ENCODE measurements at places on chromosomes 16 and 17.

- no peak for DNase-seq
Measured at GRCh38 chr17:3401786-3402185, 3.6 kb upstream of the OR1E1 start.

- DNase-seq: no peak
Measured at GRCh38 chr16:23282568-23282967, 19.5 kb upstream of the SCNN1B start.

GRCh38 chr17:16989230-16989952 lies 17.5 kb upstream of the TNFRSF13B start:
- peak; percentile 14 for DNase-seq

DNA sequence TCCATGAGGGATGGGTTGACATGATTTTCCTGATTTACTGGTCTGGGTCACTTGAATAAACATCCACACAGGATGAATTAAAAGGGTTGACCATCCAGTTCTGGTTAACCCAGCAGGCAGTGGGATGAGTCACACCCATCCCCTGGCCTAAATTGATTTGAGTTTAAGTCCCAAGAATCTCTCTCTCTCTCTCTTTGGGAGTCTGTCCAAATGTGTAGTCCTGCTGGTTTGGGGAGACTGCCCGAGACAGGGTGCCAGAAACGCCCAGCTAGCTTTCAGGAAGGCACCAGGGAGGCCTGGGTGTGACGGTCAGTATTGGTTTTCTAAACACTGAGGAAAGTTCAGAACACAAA lies 38.8 kb downstream of the SCPEP1 start:
- no peak for DNase-seq

- no peak for DNase-seq
Measured at GRCh38 chr17:79834565-79835469, 4.4 kb downstream of the CBX4 start.

- no peak for DNase-seq
Measured at GRCh38 chr16:3143189-3143588, 8.4 kb downstream of the ZNF213 start.

DNA sequence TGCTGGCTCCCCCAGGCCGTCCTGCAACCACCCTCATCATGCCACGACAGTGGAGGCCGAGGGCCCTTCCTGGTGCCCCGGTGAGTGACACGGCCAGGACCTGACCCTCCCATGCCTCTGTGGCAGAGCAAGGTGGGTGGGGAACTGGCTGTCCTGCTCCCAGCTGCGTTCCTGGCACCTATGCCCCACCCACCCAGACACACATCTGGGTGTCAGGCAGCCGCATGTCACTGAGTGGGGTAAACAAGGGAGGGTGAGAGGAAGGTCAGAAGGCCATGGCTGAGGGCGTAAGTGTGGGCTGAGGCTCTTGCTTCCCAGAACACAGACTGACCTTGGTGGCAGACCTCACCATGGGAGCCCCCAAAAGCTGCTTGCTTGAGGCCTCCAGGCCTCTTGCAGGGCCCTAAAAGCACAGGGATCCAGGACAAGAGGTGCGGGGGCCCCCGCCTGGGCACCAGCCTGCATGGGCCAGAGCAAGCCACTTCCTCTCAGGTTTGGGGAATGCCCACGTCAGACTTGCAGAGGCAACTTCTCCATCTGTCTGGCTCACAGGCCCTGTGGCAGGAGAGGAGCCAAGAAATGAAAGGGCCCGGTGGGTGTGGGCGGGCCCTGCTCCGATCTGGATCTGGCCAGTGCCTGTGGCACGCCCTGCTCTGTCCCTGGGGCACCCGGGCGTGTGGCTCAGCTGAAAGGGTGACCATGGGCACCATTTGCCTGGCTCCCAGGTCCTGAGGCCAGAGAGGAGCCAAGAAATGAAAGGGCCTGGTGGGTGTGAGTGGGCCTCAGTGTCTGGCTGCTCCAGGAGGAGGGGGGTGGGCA lies 3.9 kb upstream of the CCDC57 start:
- peak; percentile 30 for DNase-seq

- DNase-seq: no peak
Measured at GRCh38 chr17:39000021-39000601, 32.9 kb upstream of the FBXO47 start.

DNA sequence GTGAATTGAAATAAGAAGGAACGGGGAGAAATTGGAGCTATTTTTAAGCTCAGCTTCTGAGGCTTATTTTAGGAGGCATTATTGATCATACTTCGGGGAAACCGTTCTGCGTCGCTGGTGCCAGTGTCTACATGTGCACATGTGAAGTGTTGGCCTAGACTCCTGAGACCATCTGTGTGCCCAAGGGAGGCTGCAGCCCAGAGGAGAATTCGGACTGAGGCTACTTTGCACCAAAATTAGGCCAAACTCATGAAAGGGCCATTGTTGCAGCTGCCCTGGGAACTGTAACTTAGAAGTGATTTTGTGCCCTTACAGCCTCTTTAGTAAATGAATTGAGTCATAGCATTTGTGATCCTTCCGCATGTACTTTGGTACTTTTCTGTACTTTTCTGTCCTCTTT lies 102.0 kb upstream of the NOL11 start:
- no peak for DNase-seq

DNA sequence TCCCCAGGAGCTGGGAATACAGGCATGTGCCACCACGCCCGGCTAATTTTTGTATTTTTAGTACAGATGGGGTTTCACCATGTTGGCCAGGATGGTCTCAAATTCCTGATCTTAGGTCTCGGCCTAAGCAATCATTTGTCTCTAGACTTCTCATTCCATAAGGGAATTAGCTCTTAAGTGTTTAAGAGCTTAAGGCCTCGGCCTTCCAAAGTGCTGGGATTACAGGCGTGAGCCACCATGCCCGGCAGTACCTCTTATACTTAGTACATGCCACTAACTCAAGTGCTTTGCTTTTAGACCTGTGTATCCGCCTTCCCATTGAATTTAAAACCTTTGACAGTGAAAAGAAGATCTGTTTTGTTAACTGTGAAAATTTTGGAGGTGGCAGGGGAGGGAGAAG lies 16.6 kb upstream of the IL21R start:
- DNase-seq: no peak

- no peak for DNase-seq
Measured at GRCh38 chr17:76092526-76093413, 10.8 kb downstream of the EXOC7 start.

GRCh38 chr16:56288019-56288418 lies 96.7 kb downstream of the GNAO1 start:
- no peak for DNase-seq

DNA sequence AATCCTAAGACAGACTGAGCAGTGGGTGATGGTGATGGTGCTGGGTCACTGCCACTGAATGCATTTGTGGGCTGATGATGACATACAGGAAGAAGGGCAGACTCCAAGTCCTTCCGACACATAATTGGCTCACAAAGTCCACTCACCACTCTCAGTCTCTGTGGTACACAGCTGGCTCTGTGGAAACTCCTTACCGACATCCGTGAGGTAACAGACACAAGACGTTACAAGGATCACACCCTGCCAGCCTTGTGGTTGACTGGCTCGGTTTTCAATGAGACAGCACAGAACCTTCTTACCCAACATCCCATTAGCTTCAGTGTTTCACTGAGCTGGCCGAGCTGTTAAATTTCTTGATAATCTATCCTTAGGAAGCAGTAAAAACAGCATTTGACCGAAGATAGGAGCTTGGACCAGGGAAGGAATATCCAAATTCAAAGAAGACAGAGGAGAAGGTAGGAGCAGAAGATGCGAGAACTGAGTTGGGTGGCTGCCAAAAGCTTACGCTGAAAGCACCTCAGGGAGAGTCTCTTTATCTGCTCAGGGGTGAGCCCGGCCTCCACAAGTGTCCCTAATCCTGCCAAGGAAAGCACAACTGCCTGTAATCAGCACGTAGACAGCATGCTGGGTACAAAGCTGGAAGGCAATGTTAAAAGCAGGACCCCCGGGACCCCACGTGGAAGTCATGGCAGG lies 5.5 kb upstream of the MXRA7 start:
- no peak for DNase-seq

GRCh38 chr17:78170692-78171590 lies 2.6 kb downstream of the SYNGR2 start:
- DNase-seq: no peak

DNA sequence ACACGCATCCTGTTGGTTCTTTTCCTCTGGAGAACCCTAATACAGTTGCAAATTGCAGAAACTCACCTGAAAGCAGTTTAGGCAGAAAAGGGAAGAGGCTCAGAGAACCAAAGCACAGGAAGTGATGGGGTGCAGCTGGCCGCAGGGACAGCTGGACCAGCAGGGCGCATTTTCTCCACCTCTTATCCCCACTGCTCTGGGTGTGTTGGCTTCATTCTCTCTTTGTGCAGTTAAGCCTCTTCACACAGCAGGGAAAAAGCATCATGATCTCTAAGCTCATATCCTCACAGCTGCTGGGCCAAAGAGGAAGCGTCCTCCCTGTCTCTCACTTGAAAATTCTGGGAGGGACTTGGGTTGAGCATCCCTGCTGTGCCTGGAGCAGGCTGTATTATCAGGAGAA lies 20.0 kb upstream of the LRRC75A start:
- DNase-seq: no peak

DNA sequence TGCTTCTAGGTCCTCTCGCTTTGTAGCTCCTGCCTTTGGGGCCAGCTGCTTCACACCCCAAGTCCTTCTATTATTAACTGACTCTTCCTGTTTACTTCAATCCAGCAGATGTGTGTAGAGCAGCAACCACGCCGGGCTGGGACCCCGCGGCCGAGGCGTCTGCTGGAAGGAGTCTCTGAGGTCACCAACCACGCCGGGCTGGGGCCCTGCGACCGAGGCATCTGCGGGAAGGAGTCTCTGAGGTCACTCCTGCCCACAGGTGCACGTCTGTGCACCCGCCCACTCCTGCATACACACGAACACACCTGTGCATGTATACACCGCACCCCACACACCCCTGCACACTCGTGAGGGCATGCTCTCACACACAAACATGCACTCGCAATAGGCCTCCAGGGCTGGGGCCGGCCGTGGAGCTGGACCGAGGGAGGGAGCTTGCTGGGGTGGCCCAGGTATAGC lies 7.8 kb upstream of the TEX19 start:
- no peak for DNase-seq

- DNase-seq: no peak
Measured at GRCh38 chr17:51269991-51270390, 9.6 kb downstream of the UTP18 start.

GRCh38 chr16:3008690-3009037 lies 4.1 kb upstream of the CLDN9 start:
- DNase-seq: no peak

DNA sequence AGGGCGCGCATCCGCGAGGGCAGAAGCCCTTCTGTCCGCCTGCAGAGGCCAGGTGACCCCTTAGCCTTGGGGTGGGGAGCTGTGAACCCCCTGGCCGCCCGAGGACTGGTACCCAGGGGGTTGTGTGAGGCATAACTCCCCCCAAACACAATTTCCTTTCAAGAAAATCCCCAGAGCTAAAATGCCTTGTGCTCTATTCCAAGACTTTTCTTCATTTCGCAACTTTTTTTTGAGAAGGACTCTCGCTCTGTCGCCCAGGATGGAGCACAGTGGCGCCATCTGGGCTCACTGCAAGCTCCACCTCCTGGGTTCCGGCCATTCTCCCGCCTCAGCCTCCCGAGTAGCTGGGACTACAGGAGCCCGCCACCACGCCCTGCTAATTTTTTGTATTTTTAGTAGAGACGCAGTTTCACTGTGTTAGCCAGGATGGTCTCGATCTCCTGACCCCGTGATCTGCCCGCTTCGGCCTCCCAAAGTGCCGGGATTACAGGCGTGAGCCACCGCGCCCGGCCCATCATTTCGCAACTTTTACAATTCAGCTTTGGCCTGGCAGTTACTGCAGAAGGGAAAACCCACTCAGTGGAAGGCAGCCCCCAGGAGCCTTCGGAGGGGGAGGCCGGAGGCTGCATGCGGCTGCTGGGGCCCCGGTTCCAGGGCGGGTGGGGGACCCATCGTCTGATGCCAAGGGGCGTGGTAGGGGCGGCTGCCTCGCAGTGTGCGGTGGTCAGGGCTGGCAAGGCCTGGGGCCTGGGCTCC lies 963 bp upstream of the APRT start:
- DNase-seq: no peak

- DNase-seq: no peak
Measured at GRCh38 chr16:89401205-89401604, 89.2 kb downstream of the ANKRD11 start.

GRCh38 chr16:617855-618254 lies 12.9 kb upstream of the WFIKKN1 start:
- no peak for DNase-seq

DNA sequence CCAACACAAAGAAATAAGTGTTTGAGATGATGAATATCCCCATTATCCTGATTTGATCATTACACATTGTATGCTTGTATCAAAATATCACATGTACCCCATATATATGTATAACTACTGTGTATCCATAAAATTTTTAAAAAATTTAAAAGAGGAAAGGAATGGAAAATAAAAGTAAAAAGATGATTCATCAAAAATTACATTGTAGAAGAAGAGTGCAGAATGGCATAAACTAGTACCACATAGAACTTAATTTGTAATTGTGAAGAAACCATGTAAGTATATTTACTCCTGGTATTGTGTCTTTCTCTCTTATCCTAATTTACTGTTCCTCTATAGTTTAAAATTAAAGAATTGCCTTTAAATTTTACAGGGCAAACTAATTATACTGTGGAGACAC lies 11.5 kb upstream of the KRT10 start:
- no peak for DNase-seq

GRCh38 chr17:6753006-6753445 lies 2.8 kb upstream of the XAF1 start:
- no peak for DNase-seq

- DNase-seq: no peak
Measured at GRCh38 chr17:17220529-17220928, 14.4 kb upstream of the PLD6 start.

DNA sequence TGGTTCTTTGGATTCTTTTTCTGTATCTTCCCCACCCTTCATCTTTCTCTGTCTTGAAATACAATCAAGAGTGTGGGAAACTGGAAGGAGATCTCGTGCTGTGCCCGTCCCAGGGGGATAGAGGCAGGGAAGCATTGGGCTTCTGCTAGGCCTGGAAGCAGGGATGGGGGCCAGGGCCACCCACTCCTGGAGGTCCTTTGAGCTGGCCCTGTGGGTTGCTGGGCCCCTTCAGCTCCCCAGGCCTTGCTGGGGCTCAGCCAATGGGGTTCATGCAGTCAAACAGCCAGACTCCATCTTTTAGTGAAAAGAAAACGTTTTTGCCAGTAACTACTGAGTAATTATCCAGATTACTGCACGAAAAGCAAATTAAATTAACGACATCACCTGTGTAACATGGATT lies 67.8 kb downstream of the CCDC182 start:
- DNase-seq: no peak
